ENCODE measurements at places on chromosomes 13 and 19.

- no peak for DNase-seq
Measured at GRCh38 chr19:10226376-10227025, 4.6 kb downstream of the S1PR2 start.

DNA sequence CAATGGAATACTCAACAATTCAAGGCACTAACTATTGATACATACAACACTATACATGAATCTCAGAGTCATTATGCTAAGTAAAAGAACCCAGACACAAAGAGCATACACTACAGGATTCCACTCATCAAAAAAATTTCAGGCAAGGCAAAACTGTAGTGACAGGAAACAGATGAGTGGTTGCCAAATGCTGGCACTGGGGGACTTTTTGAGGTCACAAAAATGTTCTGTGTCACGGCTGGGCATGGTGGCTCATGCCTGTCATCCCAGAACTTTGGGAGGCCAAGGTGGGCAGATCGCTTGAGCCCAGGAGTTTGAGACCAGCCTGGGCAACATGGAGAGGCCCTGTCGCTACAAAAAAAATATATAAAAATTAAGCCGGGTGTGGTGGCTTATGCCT, 129.4 kb downstream of the KL start:
- DNase-seq: peak; percentile 62

GRCh38 chr13:51912091-51912490, 50.3 kb downstream of the CCDC70 start:
- no peak for DNase-seq

DNA sequence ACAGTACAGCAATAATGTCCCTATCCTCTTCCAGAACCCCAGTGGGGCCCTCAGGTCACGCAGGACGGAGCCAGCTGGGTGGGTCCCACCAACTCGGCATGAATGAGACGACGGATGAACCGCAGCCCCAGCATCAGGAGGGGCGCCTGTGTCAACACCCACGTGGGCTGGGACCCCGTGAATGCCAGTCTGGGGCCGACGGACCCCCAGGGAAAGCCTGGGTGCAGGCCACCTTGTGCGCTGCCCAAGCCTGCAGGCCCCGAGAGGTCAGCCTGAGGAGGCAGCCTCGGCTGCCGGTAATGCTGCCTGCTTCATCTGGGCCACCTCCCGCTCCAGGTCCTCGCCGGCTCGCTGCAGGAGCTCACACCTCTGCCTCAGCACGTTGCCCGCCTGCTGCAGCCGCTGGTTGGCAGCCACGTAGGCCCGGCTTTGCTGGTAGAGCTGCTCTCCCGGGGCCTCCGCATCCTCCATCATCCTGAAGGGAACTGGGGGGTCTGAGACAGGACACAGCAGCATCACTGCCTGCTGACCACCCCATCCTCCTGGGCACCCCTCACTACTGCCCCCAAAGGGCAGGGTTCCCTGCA, 4.2 kb downstream of the C19orf25 start:
- DNase-seq: no peak

DNA sequence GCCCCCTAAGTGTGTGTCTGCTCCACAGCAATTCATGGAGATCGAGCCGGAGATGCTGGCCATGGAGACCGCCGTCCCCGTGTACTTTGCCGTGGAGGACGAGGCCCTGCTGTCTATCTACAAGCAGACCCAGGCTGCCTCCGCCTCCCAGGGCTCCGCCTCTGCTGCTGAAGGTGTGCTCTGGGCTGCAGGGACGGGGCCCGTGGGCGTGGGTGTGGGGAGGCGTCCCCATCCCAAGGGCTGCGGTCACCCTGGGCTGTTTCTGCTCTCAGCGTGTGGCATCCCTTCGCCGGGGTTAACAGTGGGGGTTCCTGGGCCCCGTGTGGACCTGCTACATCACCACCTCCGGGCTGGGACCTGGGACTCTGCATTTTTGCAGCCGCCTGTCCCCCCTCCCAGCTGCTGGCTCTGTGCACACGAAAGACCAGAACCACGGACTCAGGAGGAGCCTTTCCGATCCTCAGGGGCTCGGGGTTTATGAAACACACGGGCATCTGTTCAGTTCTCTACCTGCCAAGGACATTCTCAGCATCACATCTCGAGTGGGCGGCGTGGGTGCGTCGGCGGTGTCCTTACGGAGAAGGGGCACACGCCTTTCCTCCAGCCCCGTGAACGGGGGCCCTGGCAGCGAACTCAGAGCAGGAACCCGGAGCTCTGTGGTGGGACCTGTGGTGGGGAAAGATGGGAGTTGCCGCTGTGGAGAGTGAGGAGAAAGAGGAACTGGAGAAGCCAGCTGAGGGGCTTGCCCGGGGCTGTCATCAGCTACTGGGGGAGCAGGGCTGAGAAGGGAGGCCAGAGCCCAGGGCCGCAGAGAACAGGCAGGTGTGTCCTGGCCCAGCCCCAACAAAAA, 7.8 kb downstream of the NCLN start:
- no peak for DNase-seq

GRCh38 chr13:94192431-94192975, 287.0 kb downstream of the DCT start:
- peak; percentile 11 for DNase-seq

- no peak for DNase-seq
Measured at GRCh38 chr13:110985541-110985940, 70.7 kb upstream of the ANKRD10 start.

- DNase-seq: no peak
Measured at GRCh38 chr13:22744688-22745452, 435.9 kb upstream of the SGCG start.

GRCh38 chr19:42005504-42005903, 11.5 kb upstream of the ATP1A3 start:
- no peak for DNase-seq

DNA sequence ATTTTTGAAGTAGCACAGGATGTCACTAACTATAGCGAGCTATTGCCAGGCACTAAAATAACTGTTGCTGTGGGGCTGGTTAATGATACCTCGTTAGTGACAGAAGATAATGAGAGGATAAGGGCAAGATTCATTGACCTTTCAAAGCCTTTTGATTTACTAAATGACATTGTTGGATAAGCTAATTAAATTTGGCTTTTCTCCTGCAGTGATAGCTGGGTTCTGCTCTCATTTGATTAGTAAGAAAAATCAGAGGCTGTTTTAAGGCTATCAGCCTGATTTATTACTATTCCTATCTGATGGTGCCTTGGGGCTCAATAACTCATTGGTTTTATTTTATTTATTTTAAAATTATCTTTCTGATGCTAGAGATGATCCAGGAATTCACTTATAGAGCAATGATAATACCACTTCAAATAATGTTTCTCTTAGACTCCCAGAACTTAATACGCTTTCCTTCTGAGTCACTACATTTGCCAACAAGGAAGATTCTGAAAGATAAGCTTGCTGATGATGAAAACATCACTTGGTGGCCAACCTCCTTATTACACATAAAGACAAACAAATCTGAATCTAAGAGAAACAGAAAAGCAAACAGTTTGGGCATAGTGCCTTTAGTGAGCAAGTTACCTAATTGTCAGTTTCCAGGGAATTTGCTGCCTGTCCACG, 501.3 kb upstream of the ARGLU1 start:
- no peak for DNase-seq

DNA sequence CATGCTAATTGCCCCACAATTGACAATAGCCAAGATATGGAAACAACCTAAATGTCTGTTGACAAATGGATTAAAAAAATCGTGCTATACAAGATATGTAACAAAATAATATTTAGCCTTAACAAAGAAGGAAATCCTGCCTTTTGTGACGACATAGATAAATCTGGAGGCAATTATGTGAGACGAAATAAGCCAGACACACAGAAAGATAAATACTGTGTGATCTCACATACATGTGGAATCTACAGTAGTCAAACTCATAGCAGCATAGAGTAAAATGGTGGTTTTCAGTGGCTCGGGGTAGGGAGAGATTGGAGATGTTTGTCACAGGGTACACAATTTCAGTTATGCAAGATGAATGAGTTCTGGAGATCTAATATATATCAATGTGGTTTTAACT, 895.8 kb downstream of the SLITRK6 start:
- DNase-seq: no peak

DNA sequence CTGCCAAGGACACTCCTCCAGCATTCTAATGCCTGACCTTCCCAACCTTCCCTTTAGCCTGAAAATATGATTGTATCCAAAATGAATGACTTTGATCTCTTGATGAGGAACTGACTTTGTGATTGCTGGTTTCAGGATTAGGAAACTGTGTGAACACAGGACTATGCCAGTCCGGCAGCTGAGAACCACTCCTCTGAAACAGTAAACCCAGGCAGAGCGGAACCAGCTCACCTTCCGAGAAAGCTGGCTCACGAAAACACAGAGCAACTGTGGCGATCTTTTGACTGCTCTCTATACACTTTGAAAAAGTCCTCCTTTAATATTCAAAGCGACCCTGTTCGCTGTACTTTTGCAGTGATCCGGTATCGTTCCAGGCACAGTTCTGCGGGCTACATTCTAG, 258.8 kb upstream of the IRS2 start:
- DNase-seq: no peak

DNA sequence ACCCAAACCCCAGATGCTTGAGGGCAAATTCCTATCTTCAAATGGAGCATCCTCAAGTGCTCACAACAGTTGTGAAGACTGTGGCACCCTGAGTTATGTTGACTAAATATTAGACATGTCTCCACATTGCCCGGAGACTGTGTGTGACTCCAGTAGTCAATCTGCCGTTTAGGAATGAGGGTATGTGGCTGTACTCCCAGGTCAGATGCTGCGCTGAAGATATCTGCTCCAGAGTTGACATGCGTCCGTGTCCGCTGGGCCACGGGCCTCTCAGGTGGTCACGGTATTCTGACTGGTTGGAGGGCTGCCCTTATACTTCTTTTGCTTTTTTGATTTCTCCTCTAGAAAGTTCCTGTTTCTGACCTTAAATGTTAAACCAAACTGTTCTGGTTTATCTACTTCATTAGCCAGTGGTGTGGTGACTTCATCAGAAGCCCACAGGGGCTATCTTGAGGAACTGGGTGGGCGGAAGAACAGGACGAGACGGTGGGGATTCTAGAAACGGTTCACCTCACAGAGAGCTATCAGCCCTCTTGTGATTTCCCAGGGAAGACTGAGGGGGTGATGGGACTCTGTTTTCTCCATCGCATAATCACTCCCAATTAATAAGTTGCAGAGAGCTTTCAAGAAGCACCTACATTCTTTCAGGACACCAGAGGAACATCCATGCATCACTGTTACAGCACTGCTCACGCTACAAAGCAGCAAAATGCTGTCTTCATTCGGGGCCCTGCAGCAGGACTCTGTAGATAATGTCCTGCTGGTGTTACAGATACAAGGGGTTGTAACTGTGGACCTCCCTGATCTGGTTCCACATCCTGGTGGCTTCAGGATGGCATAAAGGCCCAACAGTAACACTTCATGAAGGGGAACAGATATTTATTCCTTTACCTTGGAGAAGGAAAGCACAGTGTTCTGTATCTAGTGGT, 1.3 kb upstream of the LCP1 start:
- no peak for DNase-seq

- no peak for DNase-seq
Measured at GRCh38 chr13:98026457-98026857, 73.0 kb downstream of the IPO5 start.

DNA sequence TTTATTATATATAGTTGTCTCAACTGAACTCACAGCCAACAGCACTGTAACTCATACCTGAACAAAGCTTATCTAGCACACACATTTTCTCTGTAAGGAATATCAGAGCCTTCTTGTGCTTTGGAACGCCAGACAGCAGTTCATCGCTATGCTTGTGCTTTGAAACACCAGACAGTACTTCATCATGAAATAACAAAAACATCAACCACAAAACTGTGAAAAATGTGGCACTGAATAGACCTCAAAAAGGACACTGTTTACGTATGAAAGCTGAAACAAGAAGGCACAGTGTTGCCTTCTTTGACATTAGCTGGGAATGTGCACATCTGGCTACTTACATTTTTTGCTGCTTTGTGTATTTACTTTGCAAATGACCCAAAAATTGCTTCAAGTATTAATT, 160.2 kb downstream of the PDS5B start:
- DNase-seq: no peak

- DNase-seq: no peak
Measured at GRCh38 chr13:65855242-65855805, 1374.8 kb downstream of the PCDH9 start.

DNA sequence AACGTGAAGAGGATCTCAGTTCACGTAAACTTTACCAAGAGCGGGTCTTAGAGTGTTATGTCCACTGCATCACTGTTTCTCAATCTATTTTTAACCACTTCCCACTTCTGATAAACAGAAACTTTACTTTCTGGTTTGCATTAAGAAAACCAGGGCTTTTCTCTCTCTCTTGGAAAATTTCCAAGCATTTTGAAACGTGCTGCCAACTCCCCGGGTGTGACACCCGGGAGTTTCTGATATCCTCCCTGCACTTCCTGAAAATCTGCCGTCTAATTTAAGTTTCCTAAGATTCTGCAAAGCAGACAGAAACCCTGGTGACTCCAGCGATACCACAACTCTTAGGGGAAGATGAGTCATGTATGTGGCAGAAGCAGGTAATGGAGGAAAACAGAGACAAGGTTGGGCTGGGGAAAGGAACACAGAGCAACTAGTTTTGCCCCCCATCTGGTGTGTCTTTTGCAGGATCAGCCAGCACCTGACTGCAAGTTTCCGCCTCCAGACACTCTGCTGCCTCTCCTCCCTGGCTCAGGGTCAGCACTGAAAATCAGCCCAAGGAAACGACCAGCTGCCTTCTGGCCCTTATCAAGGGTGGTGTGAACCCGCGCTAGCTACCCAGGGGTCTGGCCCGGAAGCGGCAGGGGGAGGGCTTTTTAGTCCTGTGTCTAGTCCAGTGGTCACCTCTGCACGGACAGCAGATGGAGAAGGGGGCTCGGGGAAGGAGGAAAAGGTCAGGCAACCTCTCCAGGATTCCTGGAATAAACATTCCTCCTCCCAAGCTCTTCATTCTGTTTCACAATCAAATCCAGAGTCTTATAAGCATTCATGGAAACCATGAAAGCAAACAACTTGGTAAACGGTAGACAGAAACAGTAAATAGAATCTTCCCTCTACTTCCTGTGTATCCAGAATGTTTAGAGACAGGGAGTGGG, 11.3 kb upstream of the FFAR2 start:
- DNase-seq: peak; percentile 48

DNA sequence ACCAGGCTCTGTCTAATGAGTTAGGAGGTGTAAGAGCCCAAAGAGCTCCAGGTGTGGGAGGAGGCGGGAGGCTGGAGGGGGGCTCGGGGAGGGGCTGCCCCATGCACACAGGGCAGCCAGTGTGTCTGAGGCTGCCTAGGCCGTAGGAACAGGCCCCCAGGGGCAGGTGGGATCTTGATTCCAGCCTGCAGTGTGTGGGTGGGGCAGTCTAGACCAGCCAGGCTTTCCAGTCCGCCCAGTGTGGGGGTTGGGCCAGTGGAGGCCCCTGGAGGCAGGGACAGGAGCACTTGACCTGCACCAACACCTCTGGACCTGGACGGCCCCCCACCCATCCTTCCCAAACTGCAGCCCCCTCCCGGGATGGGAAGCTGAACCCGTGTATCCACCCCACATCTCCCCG, 5.4 kb upstream of the CAMSAP3 start:
- no peak for DNase-seq

All from activated CD4-positive, alpha-beta T cell treated with anti-CD3 and anti-CD28 coated beads, Interleukin-10, Interleukin-2, amounts not matched to agents 100 ng/mL and 50 ng/mL, durations not matched to agents 16 hours and 8 hours (primary cell).